ENCODE measurements at places on chromosomes 6 and 20. TPM values are rescaled to one million over a fixed set of nuclear protein-coding genes. Genes with fewer than 3 reads are reported as not detected.

CTNNBL1 gene
- total RNA-seq: 37.6 TPM

TFAP2C gene
- 0.52 TPM for total RNA-seq

LY6G6F gene
- total RNA-seq: not detected

EYS gene
- total RNA-seq: 0.59 TPM

COL21A1 gene
- 0.55 TPM for total RNA-seq

GRCh38 chr6:117733341-117733740 is 58.1 kb downstream of the NUS1 start:
- DNase-seq: no peak

DNA sequence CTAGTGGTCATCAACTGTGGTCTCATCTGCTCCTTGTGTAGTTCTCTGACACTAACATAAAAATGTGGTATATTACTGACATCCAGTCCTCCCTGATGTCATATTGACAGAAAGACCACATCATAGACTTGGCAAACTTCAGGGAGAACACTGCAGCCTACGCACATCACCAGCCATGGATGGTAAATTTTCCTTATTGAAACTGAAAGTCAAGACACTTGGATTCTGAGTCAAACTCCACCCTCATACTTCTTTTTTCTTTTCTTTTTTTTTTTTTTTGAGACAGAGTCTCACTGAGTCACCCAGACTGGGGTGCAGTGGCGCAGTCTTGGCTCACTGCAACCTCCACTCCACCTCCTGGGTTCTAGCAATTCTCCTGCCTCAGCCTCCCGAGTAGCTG is 25.4 kb downstream of the NDRG3 start:
- no peak for DNase-seq

DNA sequence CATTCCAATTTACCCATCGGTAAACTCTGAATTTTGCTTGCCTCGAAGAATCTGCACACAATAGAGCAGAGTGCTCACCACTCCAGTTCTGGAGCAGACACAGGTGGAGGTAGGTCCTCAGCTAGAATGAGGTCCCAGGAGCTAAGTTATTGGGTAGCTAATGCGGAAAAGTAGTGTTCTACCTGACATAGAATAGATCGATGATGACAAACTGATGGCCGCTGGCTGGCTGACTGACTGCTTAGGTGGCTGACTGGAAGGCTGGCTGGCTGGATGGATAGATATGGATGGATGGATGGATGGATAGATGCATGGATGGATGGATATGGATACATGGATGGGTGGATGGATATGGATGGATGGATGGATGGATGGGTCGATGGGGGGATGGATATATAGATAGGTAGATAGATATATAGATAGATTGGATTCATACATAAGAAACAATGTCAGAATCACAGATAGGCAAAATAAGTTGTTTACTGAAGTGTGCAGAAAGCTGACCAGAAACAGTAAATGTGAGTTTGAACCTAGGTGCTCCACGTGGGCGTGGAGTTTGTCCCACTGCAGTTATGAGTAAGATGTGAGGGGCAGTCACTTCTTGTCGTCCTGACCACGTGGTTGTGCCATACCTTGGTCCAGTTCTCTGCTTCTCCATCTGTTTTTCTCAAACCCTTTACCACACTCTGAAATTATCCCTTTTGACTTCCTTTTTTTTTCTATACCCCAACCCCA is 62.1 kb downstream of the TBXT start:
- DNase-seq: no peak

- peak; percentile 51 for DNase-seq
These were observed 1.2 kb downstream of the MYB start for GRCh38 chr6:135182071-135183001.

GRCh38 chr6:157226026-157226625 is 97.2 kb downstream of the TMEM242 start:
- no peak for DNase-seq

DNA sequence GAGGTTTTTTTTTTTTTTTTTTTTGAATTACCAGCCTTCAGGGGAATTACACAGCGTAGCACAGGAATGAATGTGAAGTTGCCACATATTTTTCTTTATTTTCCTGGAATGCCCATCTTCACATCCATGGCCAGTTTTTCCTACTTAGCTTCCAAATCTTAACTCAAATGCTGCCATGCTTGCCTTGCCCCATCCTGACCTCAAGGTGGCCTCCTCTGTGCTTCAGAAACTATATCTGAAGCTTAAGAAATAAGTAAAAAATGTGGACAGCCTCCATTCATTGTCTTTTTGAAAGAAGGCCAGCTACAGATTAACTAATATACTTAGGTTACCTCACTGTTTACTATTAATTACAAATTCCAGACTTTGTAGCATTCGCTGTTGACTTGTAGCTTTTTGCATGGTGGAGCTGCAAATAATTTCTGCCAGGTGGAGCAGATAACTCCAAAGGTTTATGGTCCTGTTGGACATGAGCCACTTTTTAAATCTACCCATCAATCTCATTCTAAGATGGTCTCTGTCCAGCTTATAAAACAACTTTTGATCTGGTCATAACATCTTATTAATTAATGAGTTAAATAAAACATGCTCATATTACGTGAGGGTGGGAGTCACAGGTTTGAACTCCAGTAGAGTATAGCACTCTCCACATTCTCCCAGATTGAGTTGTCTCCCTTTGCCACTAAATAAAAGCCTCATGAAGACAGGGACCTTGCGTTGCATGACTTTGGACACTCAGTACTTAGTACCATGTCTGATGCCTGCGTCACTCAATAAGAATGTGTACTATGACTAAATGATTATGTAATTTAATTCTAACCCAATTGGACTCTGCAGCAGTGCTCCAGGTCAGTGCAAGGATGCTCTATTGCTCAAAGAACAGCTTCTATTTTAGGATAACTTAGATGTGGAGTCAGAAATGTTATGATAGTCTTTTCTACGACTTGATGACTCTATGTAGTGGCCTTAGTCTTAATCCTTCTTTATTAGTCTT is 678.6 kb upstream of the CITED2 start:
- DNase-seq: no peak

GRCh38 chr20:14234666-14235295 is 102.6 kb downstream of the FLRT3 start:
- no peak for DNase-seq

- DNase-seq: no peak
These were observed 169.5 kb upstream of the BEND3 start for GRCh38 chr6:107284805-107285204.

DNA sequence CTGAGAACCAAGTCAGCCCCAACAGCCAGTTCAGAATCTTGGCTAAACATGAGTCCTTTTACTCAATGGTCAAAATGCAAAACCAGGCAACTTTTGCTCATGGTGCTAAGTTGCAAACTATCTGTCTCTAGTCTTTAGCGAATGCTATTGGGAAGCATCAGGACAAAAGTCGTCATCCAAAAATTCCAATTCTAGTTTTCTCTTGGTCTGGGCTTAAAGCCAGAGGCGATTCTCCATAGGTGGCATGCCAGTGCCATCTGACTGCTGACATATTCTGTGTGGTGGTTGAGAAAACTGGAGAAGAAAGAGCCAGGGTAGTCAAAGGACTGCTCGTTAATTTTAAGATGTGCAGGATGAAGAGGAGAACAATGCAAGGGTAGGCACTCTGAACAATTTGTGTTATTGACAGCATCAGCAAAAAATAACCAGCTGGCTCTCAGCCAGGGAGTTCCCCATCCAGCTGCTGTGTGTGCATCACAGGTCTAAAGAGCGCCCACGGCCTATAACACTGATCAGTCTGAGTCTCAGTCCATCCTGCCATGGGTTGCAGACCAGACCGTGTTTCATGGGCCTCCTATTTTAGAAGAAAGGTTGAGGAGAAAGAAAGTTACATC is 313.6 kb downstream of the ALDH8A1 start:
- DNase-seq: no peak

- DNase-seq: no peak
These were observed 82.2 kb downstream of the CTNNBL1 start for GRCh38 chr20:37776049-37776448.

DNA sequence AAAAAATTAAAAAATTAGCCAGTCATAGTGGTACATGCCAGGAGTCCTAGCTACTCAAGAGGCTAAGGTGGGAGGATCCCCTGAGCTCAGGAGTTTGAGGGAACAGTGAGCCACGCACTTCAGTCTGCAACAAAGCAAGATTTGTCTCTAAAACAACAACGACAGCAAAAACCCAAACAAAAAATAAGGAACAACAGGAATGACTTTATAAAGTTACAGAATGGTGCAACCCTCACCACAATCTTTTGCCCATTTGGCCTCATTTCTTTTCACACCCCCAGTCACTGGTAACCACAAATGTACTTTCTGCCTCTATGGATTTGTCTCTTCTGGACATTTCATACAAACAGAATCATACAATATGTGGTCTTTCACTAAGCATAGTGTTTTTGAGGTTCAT is 16.7 kb upstream of the ZFAND3 start:
- no peak for DNase-seq

DNA sequence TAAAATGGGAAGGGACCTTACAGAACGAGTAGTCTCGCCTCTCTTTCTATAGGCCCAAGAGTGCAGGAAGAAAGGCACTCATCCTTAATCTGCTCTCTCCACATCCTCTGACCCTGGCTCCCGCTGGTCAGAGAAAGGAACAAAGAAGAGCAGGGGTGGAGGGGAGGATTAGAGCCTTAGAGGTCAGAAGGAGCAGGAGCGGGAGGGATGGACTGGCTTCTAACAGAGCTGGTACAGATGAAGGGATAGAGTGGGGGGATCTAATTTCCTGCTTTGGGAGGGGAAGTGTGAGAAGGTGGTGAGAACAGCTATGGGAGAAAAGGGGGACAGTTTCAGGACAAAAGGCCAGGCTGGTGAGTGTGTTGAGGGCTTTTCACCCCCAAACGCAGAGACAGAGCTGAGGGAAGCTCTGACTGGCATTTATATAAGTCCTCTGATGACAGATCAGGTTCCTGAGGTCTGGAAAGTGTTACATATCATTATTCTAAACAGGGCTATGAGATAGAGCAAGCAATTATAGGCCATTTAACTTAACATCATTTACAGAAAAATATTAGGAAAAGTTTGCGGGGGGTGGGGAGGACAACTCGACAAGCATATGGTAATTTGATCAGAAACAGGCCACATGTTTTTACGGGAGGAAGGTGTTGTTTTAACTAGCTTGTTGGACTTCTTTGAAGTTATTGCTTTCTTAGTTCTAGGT is 111.1 kb downstream of the FOXC1 start:
- DNase-seq: no peak

DNA sequence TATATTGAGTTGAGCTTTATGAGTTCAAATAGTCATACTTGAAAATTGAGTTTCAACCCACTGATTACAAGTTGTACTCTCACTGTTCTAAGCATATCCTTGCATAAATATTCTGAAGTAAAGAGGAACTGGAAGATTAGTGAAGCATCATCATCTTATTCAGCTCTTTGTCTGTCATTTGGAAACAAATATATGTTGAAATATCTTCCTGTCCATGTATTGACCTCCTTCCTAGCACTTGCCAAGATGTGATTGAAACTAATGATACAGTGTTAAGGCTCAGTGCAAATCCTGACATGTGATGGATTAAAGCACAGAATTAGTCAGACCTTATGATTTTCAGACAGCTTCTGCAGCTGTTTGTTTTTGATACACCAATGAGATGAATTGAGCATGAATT is 434.3 kb downstream of the TBC1D32 start:
- no peak for DNase-seq

GRCh38 chr20:5045906-5046305 is 44.6 kb upstream of the SLC23A2 start:
- no peak for DNase-seq

- DNase-seq: peak; percentile 55
These were observed 93.2 kb downstream of the GMPR start for GRCh38 chr6:16331384-16332174.

- DNase-seq: no peak
These were observed 91.3 kb downstream of the VEGFA start for GRCh38 chr6:43861212-43861894.

- DNase-seq: no peak
These were observed 507.4 kb downstream of the BMP2 start for GRCh38 chr20:7274870-7275269.

- no peak for DNase-seq
These were observed 600.6 kb upstream of the CHD6 start for GRCh38 chr20:42218621-42219374.

- DNase-seq: no peak
These were observed 1434.0 kb upstream of the EYS start for GRCh38 chr6:67141005-67141404.

GRCh38 chr6:38039502-38039901 is 220.0 kb downstream of the ZFAND3 start:
- DNase-seq: no peak

Measured in left colon (tissue), 2 donors.